ENCODE measurements at places on chromosomes 12 and 14.

DNA sequence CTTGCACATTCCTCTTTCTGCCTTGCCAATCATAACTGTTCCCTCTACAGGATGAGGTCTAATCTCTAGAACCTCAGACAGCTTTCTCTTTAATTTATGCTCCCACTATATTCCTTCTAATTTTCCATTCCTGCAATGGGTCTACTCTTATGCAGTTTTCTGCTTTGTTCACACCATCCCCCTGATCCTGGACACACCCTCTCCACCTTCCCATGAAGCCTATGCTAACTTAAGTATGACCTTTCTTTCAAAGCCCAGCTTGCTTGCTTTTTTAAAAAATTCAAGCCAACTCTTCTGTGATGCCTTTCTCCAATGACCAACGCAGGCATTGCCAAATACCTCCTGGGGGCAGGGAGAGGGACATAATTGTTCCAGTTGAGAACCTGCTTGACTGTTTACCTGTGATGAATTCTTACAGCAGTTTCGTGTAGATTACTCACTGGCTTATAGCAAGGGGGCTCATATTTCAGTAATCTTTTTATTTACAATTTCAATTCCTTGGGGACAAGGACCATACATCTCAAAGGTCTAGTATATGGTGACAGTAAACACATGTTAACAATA lies 7.8 kb downstream of the SLC38A1 start:
- DNase-seq, result no peak

- no peak for DNase-seq
These were observed 133.8 kb upstream of the FOXN3 start for GRCh38 chr14:89550821-89551220.

GRCh38 chr14:96057738-96058137 lies 18.6 kb downstream of the C14orf132 start:
- DNase-seq, result no peak

DNA sequence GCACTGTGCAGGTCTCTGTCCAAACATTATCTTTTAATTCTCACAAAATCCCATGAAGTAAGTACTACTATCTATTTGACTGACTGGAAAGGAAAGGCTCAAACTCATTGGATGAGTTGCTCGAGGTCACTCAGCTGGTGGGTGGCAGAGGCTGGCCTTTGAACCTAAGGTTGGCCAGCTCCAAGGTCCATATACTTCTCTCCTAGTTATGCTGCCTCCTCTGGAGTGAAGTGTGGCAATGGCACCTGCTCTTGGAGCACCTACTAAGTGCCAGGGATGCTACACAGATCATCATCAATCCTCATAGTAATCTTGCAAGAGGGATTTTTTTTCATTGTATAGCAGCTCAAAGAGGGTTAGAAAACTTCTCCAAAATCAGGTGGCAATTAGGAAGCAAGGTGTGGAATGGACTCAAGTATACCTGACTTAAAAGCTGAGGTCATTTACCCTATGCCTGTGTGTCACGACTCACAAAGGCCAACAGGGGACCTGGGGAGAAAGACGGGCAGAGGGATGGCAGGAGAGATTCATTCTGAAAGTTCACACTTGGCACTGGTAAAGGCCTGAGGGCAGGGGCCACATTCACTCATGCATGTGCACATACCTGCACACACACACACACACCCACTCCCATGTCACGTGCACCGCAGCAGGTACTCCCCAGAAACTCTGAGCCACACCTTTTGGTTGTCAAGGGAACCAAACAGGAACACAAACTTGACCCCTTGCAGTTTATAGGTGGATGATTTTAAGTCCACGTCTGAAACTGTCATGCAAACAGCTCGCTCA lies 146.4 kb downstream of the FOXN3 start:
- no peak for DNase-seq

DNA sequence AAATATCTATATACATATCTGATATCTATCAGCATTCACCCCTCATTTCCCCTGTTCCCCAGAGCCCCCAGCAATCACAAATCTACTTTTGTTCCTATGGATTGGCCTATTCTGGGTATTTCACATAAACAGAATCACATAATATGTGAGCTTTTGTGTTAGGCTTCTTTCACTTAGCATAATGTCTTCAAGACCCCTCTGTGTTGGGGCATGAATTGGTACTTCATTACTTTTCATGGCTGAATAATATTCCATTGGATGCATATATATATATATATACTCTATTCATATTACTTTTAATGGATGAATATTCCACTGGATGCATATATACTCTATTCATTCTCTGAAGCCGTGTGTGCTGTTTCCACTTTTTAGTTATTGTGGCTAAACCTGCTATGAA lies 28.7 kb downstream of the CAMKK2 start:
- DNase-seq, result no peak

DNA sequence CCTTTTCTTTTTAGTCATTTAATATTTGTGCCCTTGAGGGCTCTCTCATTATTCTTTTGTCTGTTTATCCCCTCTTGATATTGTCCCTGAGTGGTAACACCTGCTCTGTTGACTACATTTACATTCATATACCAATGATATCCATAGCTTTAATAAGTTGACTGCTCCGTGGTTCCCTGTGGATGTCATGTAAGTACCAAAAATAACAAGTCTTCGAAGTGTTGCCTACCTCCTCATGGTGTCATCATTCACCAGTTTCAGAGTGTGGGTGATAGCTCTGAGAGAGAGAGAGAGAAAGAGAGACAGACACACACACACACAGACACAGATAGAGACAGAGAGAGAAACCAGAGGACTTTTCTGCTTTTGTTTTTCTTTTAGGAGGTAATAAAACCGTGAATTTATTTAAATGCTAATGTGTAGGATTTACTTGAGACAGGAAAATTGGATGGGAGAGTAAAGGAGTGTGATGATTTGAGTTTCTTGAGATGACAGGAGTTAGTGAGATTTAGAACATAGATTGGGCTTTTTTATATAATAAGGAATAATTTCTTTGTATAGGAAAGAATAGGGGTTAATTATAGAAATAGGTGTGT lies 52.2 kb downstream of the PAPOLA start:
- DNase-seq, result no peak

DNA sequence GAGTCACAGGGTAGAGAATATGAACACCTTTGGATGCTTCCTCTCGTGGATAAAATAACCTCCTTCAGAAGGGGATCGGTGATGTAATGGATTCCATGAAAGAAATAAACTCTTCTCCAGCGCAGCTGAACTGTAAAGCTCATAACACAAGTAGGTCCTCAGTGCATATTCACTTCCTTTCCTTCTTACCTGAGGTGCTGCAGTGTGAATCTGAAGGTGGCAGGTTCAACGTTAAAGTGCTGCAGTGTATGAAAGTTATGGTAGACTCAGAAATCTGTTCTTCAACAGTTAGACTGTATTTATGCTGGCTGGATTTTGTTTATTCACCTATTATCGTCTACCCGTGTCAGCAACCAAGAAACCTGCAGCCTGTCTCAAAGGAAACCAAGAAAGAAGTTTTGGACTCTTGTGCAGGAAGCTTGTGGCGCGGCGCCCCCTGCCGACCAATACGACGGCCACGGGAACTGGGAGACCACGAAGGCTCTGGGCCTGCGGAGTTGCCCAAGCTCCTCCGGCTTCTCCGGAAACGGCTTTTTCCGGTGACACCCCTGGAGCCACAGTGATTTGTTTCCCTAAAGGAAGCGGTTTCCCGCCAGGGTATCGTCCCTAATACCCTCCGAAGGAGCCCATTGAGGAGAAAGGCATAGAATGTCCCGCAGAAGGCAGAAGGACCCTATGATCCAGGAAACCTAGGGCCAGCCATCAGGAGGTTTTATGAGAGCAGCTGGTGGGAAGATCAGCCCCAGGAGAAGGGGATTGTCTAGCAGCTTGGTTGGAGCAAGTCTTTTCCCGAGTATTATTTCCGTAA lies 17.6 kb upstream of the RNASE3 start:
- DNase-seq, result peak; percentile 56

- no peak for DNase-seq
These were observed 5.5 kb upstream of the SLC24A4 start for GRCh38 chr14:92317511-92317910.

GRCh38 chr12:91890742-91891141 lies 254.9 kb downstream of the BTG1 start:
- DNase-seq, result no peak

DNA sequence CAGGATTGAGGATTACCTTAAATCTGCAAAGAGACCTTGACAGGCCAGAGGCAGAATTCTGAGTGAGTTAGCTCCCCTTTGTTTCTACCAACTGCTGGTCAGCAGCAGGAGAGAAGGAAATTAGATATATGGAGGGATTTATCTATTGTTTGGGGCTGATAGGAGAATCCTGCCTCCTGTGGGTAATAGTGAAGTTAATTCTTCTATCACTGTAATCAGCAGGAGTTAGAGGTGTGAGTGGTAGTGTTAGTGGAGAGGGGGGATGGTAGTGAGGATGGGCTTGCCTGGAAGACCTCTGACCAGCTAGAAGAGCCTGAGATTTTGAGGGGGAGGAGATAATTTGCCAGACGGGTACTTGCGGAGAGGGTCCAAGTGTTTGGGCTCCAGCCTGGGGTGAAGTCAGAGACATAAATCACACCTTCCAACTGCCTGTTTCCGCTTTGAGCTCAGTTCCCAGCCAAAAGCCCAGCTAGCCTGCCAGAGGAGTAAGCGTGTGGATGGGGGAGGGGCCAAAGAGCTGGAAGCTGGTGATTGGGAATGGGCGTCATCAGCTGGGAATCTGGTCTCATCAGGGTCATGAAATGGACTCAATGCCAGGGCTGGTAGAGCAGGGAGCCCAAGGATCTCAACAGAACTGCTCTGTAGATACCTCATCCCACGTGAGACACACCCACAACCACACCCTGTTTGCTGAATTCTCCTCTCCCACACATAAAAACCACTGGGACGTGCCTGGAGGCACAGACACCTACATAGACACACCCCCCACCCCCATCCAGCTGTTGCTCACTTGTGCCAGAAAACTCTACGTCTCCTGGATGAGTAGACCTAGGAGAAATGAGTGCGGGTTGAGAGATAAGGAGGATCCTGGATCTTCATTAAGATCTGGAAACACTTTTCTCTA lies 13.1 kb upstream of the ITGA5 start:
- DNase-seq, result no peak

DNA sequence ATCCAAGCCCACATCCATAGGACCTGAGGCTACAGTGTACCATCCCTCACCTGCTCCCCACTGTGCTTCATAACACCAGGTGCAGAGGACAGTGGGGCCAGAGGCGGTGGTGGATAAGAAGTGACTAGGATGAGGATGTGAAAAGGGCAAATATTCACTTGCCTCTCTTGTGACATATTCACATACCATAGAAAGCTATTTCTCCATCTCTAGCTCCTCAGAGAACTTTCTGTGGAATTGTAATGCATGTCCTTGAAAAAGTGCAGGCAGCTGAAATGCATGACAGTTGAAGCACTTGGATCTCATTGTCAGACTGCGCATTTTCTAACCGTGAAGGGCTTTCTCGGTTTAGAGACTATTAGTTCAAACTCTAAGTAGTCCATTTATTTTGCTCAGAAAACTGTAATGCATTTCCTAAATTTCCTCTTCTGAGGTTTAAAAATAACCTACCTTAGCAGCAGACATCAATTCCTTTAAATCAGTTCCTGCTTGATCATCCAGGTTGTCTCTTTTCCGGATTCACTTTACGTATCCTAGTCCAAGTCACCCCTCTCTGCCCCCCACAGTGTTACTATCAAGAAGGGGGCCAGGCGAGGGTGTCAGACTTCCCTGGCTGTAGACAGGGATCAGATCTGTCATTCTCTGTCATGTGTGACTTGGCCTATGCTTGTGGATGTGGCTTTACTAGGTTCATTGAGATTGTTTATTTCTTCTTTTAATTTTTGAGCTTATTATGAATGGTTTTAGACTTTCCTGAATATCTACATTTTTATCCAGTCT lies 984.0 kb upstream of the TMEM132C start:
- no peak for DNase-seq

DNA sequence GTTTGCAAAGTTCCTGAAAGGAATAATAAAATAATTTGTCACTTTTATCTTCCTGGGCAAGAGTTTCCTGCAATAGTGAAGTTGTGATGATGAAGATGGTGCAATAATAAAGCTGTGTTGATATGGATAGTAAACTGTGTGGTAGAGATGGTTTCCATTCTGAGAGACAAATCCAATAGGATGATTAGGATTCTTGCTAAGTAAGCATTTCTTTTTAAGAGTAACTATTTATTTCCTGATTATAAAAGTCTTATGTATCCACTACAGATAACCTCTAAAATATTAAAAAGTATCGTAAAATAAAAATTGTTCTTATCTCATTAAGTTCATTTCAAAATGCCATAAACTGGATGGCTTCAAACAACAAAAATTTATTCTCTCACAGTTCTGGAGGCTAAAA lies 28.7 kb downstream of the TSPAN11 start:
- no peak for DNase-seq

DNA sequence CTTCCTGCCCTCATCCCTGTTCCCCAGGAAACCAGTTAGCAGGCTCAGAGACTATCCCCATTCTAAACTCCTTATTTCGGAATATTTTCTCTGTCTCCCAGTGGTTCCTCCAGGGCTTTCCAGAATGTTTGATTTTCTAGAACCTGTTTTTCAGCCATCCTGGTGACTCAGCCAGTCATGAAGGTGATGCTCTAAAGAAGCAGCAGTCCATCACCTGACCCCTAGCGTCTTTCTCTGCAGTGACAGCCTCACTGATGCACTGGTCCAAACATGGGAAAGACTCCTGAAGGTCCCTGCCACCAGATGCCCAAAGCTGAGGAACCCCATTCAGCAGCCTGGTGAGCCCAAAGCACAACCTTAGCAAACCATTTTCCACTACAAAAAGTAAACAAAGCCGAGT lies 212.6 kb downstream of the PHETA1 start:
- DNase-seq, result no peak

GRCh38 chr12:72168851-72169250 lies 103.3 kb upstream of the TRHDE start:
- no peak for DNase-seq

GRCh38 chr12:53935383-53936341 lies 3.0 kb upstream of the HOXC13 start:
- DNase-seq, result no peak

- no peak for DNase-seq
These were observed 6.7 kb upstream of the TESC start for GRCh38 chr12:117105902-117106301.

Data from nucleus accumbens (tissue), 56 donors.